GM12878 (cell line): ENCODE measurements at places on chromosomes 3 and 15. TPM values are rescaled to one million over a fixed set of nuclear protein-coding genes. Genes with fewer than 3 reads are reported as not detected.

Gene CCDC9B
- total RNA-seq, result 0.08 and 0.19 TPM in 2 replicates

DNA sequence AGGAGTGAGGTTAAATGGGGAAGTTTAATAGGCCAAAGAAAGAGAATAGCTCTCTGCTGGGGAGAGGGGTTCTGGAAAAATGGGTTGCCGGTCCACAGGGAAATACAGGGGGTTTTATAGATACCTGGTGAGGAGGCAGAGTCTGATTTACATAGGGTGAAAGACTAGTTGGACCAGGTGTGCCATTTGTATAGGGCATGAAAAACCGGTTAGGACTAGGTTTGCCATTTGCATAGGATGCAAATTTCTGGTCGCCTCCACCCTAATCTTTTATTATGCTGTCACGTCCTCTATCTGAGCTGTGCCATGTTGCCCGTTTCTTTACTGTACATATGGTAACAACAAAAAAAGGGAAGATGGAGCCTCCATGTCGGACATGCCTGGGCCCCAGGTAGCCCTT, 960.1 kb downstream of the FHIT start:
- H3K27ac ChIP-seq, result no peak overlapping the region
- H3K36me3 ChIP-seq, result no peaks in the 10 kb centered on the region
- H3K27me3 ChIP-seq, result no peaks in the 10 kb centered on the region
- no peak overlapping the region for H3K4me3 ChIP-seq

- no peak for DNase-seq
- H3K36me3 ChIP-seq, result no peaks in the 10 kb centered on the region
- H3K27me3 ChIP-seq, result no peaks in the 10 kb centered on the region
- H3K4me3 ChIP-seq, result no peak overlapping the region
- no peak overlapping the region for H3K27ac ChIP-seq
- H3K4me1 ChIP-seq, result no peaks in the 10 kb centered on the region
These were observed 253.3 kb downstream of the PTPRG start for GRCh38 chr3:61814674-61815073.

DNA sequence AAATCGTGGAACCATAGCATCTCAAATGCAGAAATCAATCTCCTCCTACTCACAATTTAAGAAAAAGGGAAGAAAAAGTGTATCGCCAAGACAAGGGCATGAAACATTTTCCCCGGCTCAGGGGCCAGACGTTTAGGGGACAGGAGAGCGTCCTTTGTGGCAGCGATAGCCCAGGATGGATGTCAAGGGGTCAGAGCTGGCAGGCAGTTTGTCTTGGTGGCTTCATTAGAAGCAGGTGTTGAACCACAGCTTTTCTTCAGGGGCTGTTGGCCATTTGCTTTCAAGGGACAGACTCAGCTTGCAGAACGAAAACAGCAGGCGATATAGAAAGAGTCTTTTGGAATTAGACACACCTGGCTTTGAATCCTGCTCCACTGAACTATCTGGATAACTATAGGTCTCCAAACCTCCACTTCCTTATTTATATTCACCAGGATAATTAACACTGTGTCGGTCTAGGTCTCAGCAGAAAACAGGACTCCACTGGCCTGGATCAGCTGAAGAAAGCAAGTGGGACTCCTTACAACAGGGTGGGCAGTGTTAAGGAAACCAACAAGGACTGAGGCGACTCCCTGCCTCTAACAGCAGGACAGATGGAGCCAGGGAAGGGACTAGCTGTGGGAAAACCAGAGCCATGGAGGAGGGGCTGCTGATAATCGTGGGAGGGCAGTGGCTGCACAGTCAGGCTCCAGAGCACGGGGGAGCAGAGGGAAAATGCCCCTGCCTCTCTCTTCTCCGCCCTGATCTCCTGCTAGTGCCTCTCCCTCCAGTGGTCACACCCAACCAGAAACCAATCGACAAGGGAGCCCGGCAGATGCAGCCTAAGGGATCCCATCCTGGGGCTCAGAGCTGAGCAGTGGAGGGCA, 123.6 kb downstream of the LIPC start:
- DNase-seq, result no peak
- H3K27me3 ChIP-seq, result no peaks in the 10 kb centered on the region
- no peak overlapping the region for H3K4me3 ChIP-seq
- H3K4me1 ChIP-seq, result peaks cover 21% of the 10 kb centered on the region
- H3K27ac ChIP-seq, result no peak overlapping the region

GRCh38 chr3:4562595-4562994, 69.4 kb downstream of the ITPR1 start:
- H3K36me3 ChIP-seq, result no peaks in the 10 kb centered on the region; the same call in 1 of the 2 replicates
- no peak overlapping the region for H3K4me3 ChIP-seq
- no peak for DNase-seq
- H3K27me3 ChIP-seq, result no peaks in the 10 kb centered on the region
- H3K4me1 ChIP-seq, result no peaks in the 10 kb centered on the region
- no peak overlapping the region for H3K27ac ChIP-seq
